EL (cell line): ENCODE measurements at places on chromosomes 1 and 21.
A peak's percentile ranks its signal among the peaks of the same experiment; 100 is the strongest.

DNA sequence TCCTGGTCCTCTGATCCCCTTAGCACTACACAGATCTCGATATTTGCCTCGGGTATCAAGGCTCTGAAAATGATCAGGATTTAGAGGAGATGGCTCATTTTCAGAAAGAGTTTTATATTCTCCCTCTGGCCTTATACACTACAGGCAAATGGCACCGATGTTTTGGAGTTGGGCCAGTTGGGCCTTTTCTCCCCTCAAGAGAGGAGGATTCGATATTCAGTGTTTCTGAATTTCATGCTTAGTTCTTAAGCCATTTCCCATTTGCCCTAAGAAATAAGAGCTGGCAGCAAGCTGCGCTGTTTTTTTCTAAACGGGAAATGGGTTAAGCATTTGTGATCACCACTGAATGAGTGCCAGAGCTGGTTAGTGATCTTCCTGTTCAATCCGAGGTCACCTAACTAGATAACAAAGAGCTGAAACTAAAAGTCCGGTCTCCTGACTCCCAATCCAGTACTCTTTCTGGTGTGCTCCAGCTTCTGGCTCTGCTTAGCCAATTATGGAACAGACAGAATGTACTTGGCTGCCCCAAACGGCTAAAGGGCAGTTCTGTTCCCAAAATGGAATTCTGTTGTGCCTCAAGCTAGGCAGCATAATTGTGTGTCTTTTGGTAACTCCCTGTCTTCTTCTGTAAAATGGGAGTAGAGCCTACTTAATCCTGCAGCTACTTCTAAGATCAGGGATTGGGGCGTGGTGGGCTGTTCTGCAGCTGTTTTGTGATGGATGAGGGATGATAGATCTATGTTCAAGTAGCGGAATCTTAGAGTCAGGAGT is 1.2 kb upstream of the CPT2 start:
- no peak for DNase-seq

DNA sequence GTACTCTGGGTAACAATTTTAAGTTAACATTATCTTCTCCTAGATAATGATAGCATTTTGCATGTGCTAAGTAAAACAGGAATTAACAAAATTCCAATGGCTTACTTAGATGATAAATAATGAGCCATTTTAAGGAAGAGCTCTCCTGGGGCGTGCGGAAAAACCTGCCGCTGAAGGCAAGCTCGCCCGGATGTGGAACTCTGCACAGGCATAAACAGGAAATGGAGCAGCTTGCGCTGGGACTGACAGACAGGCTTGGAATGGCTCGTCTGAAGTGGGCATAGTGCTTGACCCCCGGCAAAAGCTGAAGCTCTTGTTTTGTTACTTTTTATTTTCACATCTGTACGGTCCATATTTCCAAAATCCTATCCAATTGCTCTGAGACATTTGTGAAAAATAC is 169.2 kb downstream of the ZNF281 start:
- no peak for DNase-seq

DNA sequence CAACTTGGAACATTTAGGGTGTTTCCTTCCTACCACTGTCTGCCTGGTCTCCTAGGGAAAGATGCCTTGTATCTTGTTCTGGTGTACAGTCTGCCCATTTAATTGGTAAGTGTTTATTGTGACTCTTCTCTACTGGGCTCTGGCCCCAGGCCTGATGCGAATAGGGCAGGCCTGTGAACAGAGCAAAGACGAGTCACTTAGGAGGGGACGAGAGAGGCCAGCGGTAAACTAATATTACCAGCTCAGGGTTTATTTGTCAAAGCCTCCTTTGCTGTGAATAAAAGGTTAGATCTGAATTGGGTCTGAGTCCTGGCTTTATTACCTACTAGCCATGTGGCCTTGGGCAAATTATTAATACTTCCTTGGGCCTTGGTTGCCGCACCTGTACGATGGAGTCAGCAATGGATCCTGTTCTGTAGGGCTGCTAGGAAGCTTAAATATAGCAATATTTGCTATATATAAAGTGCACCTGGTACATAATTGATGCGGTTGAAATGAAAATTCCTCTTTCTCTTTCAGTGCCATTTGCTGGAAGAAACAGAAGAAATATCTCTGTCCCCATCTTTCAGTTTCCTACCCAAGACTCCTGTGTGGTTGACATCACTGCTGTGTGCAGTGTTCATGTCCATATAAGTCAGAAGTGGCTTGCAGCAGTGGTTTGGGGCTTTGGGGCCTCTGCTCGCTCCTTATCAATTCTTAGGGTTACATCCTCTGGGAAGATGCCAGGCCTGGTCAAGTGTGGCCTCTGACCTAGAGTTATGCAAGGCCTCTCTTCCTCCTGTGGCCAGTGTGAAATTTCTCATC is 32.4 kb downstream of the MAPKAPK2 start:
- DNase-seq, result no peak

DNA sequence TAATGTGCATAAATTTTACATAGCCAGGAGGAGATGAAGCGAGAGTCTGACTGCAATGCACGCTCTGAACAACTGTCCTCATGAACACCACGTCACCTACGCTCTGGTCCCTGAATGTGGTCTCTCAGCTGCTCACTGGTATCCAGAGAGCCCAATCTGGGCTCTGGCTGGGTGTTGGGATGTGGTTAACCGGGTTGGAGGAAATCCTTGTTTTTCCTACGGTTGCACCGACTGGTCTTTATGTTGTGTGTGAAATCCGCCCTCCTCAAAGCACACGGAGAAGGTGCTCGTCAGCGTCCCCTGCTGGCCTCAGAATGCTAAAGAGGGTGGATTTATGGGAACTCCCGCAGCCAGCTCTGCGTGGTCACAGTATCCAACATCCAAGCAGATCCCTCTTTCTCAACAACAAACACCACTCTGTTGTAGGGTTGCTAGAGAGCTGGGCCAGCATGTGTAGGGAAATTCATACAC is 51.8 kb upstream of the FAM89A start:
- peak; percentile 29 for DNase-seq

DNA sequence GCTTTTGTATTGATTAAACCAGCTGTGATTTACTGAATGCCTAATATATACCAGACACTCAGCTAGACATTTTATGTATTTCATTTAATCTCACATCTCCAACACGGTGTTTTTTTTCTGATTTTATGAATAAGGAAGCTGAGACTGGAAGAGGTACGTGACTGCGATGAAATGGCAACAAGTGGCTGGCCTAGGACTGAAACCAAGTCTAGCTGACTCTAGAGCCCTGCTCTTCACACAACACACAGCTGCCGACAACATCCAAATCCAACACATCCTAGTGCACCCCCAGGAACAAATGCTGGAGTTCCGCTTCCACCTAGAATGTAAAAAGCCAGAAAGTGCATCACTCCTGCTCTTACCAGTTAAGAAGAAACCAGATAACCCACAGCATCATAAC is 10.7 kb upstream of the TOMM20 start:
- no peak for DNase-seq

DNA sequence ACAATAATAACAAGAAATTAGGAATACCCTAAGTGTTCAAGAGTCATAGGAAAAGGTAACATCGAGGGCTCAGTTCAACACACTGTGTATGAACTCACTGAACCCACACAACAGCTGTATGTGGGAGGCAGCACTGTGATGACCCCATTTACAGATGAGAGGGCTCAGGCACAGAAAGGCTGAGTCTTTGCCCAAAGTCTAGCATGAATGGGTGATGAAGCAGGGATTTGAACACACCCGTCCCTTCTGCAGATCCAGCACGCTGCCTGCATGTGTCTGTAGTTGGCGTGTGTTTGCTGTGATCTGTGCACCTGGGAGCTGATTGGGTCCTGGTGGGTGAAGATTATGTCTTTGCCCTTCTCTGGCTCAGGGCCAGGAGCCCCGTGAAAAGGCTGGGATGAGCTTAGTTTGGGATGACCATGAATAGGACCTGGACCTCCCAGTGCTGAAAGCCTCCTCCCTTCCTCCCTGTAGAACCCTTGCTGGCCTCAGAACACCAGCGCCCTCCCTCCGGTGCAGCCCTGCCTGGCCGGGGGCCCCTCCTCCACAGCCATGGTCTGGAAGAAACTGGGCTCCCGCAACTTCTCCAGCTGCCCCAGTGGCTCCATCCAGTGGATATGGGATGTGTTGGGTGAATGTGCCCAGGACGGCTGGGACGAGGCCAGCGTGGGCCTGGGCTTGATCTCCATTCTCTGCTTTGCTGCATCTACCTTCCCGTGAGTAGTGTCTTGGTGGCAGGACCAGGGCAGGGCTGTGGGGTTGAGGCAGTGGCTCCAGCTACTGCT is 5.2 kb downstream of the SLC66A1 start:
- no peak for DNase-seq

DNA sequence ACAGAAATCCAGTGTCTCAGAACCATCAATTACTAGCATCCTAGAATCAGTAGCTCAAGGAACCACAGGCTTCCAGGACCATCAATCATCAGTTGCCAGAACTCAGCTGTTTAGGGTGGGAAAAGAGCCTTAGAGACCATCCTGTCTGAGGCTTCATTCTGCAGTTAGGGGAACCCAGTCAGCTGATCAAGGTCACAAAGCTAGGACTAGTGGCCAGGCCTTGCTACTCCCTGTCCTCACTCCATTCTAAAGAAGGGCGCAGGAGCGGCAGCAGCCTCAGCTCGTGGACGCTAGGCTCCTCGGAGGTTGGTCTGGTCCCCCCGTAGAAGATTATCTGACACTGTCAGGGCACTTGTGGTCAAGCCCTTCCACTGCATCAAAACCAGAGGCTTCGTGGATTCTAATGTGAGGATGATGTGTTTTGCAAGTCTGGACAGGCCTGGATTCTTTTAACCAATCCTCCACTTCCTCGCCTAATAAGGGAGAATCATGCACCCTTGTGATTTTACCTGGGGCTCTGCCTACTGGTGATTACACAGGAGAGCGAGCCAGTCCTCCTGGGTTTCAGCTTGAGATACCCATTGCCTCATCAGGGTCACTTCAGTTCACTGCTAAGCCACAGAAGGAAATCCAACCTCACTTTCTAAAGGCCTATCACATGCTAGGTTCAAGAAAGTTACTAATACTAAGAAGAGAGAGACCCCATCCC is 41.7 kb upstream of the IFFO2 start:
- DNase-seq, result no peak

DNA sequence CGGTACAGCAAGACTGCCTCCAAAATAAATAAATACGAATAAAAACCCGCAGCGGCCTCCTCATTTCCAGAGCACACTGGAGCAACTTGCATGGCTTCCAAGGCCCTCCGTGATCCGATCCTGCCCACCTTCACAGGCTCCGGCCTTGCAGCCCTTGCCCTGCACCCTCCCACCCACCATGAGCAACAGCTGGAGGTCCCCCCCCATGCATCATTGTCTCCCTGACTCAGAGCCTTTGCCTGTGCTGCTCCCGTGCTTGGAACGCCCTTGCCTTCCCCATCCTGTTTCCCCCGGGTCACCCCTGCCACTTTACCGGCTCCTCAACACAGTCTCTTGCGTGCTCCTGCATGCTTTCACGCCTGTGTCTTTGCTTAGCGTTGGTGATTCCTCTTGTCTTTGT is 71.0 kb upstream of the ANGPTL1 start:
- no peak for DNase-seq

DNA sequence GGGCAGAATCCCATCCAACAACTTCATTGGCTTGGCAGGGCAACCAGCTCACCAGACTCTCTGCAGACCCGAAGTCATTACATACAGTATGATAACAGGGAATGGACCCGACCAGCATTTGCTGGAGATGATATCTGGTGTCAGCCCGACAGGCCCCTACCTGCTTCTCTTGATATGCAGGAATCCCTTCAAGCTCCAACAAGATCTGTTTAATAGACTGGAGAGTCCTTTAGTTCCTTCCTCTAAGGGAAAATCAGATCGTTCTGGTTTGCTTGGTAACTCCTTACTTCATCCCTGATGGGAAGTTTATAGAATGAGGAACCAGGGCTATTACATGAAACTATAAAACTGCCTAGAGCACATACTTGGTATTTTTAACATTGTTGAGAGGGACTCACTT is 61.2 kb downstream of the EDARADD start:
- DNase-seq, result no peak

GRCh38 chr1:148333875-148334338 is 149.2 kb downstream of the PPIAL4G start:
- DNase-seq, result no peak

- peak; percentile 10 for DNase-seq
These were observed 21.9 kb upstream of the MORC3 start for GRCh38 chr21:36297938-36298572.

- DNase-seq, result no peak
These were observed 39.6 kb downstream of the MPZL1 start for GRCh38 chr1:167761400-167761799.

DNA sequence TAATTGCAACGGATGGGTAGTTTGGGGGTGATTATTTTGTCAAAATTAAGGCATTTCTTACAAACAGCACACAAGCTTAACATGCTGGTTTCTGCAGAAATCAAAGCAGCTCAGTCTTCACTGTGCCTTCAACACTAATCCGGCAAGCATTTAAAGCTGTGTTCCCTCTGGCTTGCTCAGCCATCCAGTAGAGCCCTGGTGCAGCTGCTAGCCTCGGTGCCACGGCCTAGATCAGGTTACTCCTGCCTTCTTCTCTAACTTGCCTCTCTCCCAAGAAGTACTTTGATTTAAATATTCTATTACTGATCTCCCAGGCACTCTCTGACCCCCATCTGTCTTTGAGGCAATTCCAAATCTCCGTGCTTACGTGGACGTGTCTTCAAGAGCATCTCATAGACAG is 85.6 kb downstream of the GREM2 start:
- no peak for DNase-seq

DNA sequence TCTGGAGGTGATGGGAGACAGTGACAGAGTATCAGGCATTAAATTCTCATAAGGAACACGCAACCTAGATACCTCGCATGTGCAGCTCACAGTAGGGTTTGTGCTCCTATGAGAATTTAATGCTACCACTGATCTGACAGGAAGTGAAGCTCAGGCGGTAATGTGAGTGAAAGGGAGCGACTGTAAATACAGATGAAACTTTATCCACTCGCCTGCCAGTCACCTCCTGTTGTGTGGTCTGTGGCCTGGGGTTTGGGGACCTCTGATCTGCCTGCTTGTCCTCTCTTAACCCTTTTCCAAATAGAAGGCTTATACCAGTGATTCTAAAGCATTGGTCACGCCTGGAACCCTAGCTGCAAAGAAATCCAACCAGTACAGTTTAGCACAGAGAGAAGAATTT is 15.3 kb downstream of the GABPA start:
- no peak for DNase-seq

DNA sequence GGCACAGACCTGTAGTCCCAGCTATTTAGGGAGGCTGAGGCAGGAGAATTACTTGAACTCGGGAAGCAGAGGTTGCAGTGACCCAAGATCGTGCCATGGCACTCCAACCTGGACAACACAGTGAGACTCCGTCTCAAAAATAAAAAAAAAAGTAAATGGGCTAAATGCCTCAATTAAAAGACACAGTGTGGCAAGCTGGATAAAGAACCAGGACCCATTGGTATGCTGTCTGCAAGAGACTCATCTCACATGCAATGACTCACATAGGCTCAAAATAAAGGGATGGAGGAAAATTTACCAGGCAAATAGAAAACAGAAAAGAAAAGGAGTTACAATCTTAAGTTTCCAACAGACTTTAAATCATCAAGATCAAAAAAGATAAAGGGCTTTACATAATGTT is 40.3 kb downstream of the ACBD6 start:
- no peak for DNase-seq

DNA sequence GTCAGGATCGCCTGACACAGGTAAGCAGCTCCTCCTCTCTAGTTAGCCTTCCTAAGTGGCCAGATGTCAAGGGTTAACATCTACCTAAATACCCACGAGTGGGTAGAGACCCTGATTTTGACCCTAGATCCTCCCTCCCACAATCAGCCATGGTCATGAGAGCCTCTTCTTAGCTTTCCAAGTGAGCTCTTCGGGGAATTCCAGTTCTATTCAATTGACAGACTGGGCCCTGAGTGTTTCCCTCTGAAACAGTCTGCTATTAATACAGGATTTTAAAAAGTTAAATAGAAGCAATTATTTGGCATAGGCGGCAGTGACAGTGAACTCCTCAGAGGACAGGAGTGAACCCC is 28.1 kb downstream of the C2CD2 start:
- DNase-seq, result no peak
